ENCODE measurements at places on chromosomes 3 and 15. TPM values are rescaled to one million over a fixed set of nuclear protein-coding genes. Genes with fewer than 3 reads are reported as not detected.

PLA2G4E gene
- not detected for total RNA-seq

SLCO2A1 gene
- 0.08 TPM for total RNA-seq

EPHB1 gene
- total RNA-seq, result 0.50 TPM

PLA2G4D gene
- not detected for total RNA-seq

MITF gene
- total RNA-seq, result not detected

THBS1 gene
- 1.3 TPM for total RNA-seq

TSC22D2 gene
- 20.9 TPM for total RNA-seq

RETNLB gene
- not detected for total RNA-seq

AHSG gene
- total RNA-seq, result 0.66 TPM

CTXN2 gene
- not detected for total RNA-seq

GOLGA8R gene
- 0.61 TPM for total RNA-seq

CFAP20DC gene
- 0.20 TPM for total RNA-seq

STXBP5L gene
- total RNA-seq, result not detected

OR5K2 gene
- not detected for total RNA-seq

KLF15 gene
- 0.18 TPM for total RNA-seq

C2CD4B gene
- 0.33 TPM for total RNA-seq

CCDC80 gene
- 0.16 TPM for total RNA-seq

BTLA gene
- total RNA-seq, result 46.3 TPM
